NCI-H446 treated with DMSO at 0.1 percent for 48 hours (cell line): ENCODE measurements at places on chromosomes 6 and 20.

- DNase-seq: no peak
Observed at GRCh38 chr20:59482351-59483187, 121.8 kb upstream of the PHACTR3 start.

- DNase-seq: no peak
Observed at GRCh38 chr20:35387334-35387733, 24.4 kb downstream of the UQCC1 start.

- no peak for DNase-seq
Observed at GRCh38 chr6:28269492-28269891, 2.5 kb downstream of the ZSCAN26 start.

GRCh38 chr6:130780122-130780521 is 47.1 kb upstream of the SMLR1 start:
- DNase-seq: no peak

DNA sequence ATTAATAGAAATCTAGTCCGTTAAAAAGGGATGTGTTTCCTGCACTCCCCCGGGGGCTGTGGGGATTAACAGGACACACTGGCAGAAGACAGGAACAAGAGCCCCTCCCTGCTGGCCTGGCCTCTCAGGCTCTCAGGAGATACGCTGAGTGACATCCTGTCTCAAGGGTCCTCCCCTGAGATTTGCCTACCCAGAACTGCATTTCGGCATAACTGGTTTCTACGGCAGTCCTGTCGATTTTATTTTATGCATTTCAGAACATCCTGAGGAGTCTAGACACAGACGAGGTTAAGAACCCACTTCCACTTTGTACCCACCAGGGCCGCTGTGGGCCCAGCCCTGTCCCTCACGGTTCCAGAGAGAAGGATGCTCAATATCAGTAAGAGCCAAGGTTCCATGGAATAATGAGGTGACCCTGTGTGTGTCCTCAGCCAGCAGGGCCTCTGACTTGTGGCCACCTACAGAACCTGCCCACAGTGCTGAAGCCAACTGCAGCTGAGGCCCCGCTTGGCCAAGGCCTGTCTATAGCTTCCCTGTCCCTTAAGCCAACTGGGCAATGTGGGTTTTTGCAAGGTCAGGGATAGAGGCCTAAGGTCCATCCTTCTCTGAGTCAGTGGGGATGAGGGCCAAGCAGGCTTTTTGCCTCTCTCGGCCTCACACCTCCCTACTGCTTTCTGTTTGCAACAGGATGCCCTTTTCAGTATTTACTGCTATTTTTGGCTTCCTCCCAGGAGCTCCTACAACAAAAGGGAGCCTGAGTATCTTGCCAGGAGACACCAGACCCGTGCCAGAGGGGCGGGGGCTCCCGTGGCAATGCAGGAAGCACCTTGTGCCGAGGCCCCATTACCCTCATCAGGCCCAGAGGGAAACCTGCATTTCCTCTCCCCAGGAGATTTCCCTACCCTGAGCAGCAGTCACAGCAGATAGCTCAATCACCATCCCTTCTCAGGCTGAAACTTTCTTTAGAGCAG is 14.7 kb downstream of the UQCC2 start:
- DNase-seq: peak; percentile 60

- no peak for DNase-seq
Observed at GRCh38 chr6:111628142-111628850, 22.6 kb upstream of the TRAF3IP2 start.

- no peak for DNase-seq
Observed at GRCh38 chr20:2305029-2305428, 9.2 kb downstream of the TGM3 start.

- no peak for DNase-seq
Observed at GRCh38 chr20:57625181-57625958, 5.1 kb upstream of the ZBP1 start.

GRCh38 chr6:107624050-107624449 is 134.1 kb downstream of the SOBP start:
- DNase-seq: no peak

- no peak for DNase-seq
Observed at GRCh38 chr6:3654436-3654835, 97.1 kb downstream of the PXDC1 start.

DNA sequence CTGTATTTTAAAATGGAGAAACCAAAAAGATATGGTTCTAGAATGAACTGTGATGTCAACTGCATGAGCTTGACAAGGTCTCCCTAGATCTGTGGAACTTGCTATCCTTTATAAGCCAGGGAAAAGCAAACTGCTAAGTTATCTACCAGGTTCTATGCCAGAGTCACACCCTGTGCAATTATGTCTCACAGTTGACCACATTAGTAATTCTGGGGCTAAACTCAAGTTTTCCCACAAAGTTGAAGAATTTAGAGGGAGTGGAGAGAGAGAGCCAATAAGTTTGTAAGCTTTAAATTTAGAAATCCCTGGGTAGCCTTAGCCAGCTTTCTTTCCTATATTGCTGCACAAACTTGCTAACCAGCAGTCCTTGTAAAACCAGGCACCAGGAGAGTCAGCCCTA is 407.0 kb upstream of the SASH1 start:
- DNase-seq: no peak

GRCh38 chr6:160088069-160088783 is 33.4 kb upstream of the SLC22A1 start:
- DNase-seq: no peak

GRCh38 chr6:147654103-147654845 is 145.8 kb downstream of the SAMD5 start:
- DNase-seq: no peak

DNA sequence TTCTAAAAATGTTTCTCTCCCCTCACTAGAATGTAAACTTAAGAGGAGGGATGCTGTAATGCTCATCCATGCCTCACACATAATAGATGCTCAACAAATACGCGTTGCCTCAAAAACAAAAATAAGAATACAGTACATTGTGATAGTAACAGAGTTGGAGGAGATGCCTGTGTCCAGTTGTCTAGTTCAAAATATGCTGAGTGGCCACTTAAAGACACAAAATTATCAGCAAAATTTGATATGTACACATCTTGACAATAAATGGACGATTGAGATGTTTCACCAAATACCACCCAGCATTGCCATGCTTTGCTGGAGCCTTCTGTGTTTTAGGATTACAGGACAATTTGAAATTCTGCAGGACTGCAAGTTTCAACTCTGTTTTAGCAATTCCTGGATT is 7.6 kb upstream of the EXOC2 start:
- DNase-seq: no peak

GRCh38 chr6:127554435-127555006 is 22.5 kb upstream of the C6orf58 start:
- peak; percentile 50 for DNase-seq

GRCh38 chr6:76516924-76517323 is 444.5 kb upstream of the IMPG1 start:
- DNase-seq: no peak
